Gastroesophageal sphincter (tissue), 4 donors: ENCODE measurements at places on chromosomes 6 and 20.

- ATAC-seq, result no peak
These were observed 249.5 kb upstream of the KCNG1 start for GRCh38 chr20:51272401-51272800.

GRCh38 chr6:29834564-29835436 lies 7.2 kb downstream of the HLA-G start:
- ATAC-seq, result peak; percentile 57

GRCh38 chr6:38909015-38909730 lies 139.4 kb upstream of the GLP1R start:
- no peak for ATAC-seq

DNA sequence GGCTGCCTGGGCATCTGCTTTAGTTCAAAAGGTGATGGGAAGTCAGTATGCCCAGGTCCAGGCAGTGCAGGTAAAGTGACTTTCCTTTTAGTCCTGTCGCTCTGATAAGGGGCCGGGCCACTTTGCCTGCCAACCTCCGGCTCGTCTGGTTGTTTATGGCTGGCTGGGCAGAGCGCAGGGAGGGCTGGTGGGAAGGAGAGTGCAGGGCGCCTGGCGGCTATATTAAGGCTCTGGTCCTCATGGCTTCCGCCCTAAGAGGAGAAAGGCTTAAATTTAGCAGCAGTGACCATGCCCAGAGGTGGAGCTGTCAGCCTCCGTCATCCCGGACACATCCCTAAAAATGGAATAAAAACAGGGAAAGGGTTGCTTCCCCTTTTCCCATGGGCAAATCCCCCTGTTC lies 14.6 kb downstream of the GATA5 start:
- ATAC-seq, result no peak

DNA sequence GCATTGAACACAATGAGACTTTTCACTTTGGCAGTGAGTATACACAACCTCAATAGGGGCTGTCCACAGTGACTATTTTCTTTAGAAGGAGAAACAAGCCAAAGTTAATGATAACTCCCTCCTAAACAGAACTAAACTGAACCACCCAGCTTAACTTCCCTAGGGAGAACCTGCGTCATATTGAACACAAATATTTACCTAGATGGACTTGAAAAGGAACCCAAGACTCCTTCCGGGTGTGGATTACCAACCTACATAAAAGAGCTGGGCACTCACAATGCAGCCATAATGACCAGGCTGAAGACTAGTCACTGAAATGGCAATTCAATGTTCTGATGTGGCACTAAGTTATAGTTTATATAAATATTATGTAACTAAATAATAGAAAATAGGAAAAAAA lies 160.6 kb downstream of the IBTK start:
- no peak for ATAC-seq
